ENCODE measurements at places on chromosomes 5 and 9.
A peak's percentile ranks its signal among the peaks of the same experiment; 100 is the strongest.

DNA sequence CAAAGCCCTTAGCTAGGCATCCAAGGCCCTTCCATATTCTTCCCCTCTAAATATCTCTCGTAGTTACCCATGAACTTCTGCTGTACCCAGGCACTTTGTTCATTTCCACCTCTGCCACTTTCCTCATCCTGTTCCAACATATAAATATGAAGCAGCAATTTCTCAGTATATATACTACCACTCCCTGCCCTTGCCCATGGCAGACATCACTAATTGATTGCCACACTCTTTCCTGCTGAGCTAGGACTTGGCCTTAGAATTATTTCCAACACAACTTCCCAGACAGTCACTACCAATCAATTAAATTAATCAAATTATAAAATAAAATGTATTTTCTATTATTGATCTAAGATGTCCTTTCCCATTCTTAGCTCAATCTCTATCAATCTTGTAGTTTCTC is 8.5 kb downstream of the INSYN2B start:
- DNase-seq, result no peak

- DNase-seq, result no peak
Observed at GRCh38 chr9:103714992-103715391, 379.1 kb upstream of the SMC2 start.

GRCh38 chr5:57738787-57739186 is 256.2 kb upstream of the ACTBL2 start:
- no peak for DNase-seq

GRCh38 chr5:8945972-8946371 is 599.9 kb downstream of the SEMA5A start:
- DNase-seq, result no peak

- no peak for DNase-seq
Observed at GRCh38 chr9:85978496-85978895, 37.5 kb downstream of the NAA35 start.

GRCh38 chr9:136245219-136246150 is at the start of gene QSOX2:
QSOX2 (minus strand) TSS chr9:136245812; CDS start chr9:136245803, 9 bp downstream.
- peak; percentile 72 for DNase-seq

GRCh38 chr5:159645179-159645846 is 271.0 kb upstream of the ADRA1B start:
- no peak for DNase-seq

GRCh38 chr5:1011226-1011631 is 2.6 kb downstream of the NKD2 start:
- DNase-seq, result no peak

DNA sequence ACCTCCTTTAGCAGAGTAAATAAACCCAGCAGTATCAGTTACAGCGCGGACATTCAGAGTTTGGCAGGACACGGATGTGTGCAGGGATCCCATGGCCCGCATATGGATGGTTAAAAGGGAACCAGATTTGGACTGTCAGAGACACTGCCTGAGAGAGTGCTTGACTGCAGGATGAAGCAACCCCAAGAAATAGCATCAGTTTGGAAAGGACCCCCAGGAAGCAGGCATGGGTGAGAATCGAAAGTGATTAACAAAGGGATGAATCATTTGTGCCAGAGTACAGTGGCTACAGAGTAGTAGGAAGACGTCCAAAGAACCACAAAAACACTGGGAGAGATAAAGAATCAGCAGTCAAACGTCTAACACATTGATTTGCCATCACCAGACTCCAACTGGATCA is 5.5 kb downstream of the C7 start:
- no peak for DNase-seq

- no peak for DNase-seq
Observed at GRCh38 chr5:15446552-15446951, 53.4 kb upstream of the FBXL7 start.

- DNase-seq, result no peak
Observed at GRCh38 chr9:131282688-131283422, 6.5 kb upstream of the FAM78A start.

- DNase-seq, result no peak
Observed at GRCh38 chr5:177334781-177335700, 16.4 kb downstream of the LMAN2 start.

DNA sequence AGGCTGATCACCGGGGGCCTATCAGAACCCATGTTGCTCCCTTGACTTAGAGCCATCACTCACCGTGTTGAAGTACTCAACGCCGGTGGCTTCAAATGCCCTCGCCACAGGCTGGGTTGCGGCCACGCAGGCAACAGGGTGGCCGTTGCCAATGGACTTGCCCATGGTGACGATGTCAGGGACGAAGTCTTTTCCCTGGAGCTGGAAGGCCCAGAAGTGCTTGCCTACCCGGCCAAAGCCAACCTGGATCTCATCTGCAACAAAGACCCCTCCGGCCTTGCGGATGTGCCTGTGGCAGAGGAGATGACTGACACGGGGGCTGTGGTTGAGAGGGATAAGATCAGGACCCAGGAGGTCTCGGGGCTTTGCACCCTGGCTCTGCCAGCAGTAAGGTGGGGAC is 10.3 kb downstream of the PHYKPL start:
- no peak for DNase-seq

- DNase-seq, result no peak
Observed at GRCh38 chr9:136339173-136339957, 12.0 kb downstream of the GPSM1 start.

DNA sequence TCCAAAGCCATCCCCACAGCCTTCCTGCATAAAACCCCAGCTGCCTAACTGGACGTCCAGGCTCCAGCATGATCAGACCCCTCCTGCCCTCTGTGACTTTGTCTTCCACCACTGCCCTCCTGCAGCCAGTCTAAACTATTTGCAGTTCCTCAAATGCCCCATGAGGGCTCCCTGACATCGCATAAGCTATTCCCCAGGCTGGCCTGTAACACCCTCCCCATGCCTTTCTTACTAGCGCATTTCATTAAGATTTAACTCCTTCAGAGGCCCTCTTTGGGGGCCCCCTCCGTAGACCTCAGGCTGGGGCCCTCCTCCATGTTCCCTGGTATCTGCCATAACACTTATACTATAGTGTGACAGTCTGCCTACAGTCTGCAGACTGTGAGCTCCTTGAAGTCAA is 15.5 kb upstream of the SMIM23 start:
- DNase-seq, result no peak

DNA sequence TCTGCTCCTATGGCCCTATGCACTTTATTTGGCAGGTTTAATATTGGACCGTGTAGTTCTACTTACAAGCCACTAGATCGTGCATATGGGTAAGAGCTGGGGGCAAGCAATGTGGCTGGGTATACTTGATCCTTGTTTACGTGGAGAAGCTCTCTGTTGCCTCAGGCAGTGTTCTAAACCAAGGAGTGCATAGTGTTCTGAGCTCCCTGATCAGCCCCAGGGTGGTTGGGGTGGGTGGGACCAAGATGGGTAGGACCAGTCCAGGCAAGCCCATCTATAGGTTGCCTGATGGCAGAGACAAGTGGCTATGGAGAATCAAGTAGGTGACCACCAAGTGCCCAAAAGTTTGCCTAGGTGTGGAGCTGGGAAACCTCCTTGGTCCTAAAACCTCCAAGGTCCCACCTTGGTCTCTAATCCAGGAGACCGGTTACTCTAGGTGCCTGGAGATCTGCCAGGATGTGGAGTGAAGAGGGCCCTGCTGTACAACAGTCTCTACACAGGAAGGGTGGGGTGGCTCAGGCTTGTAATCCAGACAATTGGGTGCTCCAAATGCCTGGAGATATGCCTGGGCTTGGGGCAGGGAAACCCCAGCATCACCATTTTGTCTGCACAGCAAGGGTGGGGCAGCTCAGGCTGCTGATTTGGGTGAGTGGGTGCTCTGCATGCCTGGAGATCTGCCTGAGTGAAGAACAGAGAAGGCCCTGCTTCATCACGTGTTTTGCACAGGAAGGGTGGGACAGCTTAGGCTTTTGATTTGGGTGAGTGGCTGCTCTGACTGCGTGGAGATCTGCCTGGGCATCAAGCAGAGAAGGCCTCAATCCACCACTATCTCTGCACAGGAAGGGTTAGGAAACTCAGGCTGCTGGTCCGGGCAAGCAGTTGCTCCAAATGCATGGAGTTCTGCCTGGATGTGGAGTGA is 659.8 kb downstream of the TLE4 start:
- no peak for DNase-seq

Data from stimulated activated CD4-positive, alpha-beta T cell treated with anti-CD3 and anti-CD28 coated beads, Interleukin-1b, Interleukin-23, amount 100 ng/mL, for 1 hour (primary cell).